ENCODE measurements at places on chromosomes 1 and 21.
A peak's percentile ranks its signal among the peaks of the same experiment; 100 is the strongest.

GRCh38 chr1:87108228-87108627, 193.8 kb downstream of the HS2ST1 start:
- no peak for DNase-seq

DNA sequence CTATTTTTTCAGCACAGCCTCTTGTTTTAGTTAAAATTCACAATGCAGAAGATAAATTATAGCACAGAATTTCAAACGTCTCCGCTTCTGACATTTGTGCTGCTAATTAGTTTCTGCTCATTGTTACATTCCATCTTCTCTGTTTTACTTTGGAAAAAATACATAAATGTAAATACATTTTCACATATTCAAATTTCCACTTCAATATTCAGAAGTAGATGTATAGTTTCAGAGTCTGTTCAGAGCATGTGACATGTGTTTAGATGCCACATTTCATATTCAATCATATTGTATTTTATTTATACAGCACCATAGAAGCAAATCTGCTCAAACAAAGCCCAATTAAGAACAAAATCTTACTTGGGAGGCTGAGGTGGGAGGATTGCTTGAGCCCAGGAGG, 19.6 kb downstream of the TMEM35B start:
- DNase-seq = no peak

DNA sequence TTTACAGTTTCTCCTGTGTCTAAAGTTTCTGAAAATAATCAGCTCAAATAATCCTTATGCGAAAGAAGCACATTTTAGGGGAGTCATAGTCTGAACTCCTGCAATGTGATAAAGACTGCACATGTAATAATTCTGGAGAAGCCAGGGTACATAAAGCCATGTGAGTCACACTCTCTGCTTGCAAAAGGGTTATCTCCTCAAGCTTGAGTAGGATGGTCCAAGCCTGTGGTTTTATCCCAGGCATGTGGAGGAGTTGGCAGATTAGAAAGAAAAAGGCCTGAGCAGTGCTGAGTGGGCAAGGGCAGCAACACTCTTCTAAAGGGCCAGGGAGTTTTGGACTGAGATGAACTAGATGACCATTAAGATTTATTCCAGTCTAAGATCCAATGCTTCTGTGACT, 220.4 kb downstream of the RHOU start:
- no peak for DNase-seq

DNA sequence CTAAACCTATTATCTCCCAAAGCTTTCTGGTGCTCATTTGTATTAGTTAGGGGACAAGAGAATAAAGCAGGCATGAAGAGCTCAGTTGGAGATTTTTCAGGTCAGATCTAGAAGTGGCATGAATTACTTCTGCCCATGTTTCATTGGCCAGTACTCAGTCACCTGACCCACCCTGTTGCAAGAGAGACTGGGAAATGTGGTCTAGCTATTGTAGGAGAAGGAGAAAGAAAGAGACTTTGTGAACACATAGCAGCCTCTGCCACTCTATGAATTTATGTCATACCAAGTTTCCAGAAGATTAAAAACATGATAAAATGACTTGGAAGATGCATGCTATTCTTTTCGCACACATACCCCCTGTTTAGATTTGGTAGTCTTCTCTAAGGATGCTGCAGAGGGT, 302.3 kb upstream of the RUNX1 start:
- DNase-seq = no peak

DNA sequence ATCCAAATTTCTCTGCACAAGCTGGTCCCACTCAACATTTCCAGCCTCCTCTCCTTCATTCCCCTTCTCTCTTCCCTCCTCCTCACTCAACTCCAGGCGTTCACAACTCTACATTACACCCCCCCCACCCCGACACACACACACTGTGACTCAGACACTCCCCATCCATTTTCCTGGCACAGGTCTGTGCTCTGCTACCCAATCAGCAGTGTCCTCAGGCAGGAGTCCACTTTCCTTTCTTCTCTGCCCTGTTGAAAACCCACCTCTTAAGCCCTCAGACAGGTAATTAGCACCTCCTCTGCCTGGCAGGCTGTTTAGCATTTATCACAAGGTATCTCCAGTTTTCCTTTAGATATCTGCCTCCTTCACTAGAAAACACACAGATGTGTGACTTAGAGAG, 8.8 kb upstream of the LMX1A start:
- DNase-seq = no peak

- peak; percentile 5 for DNase-seq
These were observed 6.2 kb downstream of the DNMT3L start for GRCh38 chr21:44255511-44255981.

- no peak for DNase-seq
These were observed 73.1 kb upstream of the TMEM51 start for GRCh38 chr1:15080328-15081007.

GRCh38 chr1:40849801-40850592, 12.2 kb downstream of the CITED4 start:
- peak; percentile 61 for DNase-seq

DNA sequence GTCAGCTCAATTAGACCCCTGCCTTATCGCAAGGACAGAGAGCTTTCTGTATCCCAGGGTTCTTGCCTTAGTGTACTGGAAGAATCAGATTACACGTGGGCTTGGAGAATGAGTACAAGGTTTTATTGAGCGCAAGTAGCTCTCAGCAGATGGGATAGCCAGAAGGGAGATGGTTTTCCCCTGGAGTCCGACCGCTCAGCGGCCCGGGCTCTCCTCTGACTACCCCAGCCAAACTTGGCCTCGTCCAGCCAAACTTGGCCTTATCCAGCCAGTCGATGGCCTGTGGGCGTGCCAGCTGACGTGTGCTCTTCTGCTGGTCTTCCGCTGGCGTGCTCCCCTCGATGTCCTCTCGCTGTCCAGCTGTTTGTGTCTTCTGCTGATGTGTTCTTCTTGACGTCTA, 136.9 kb downstream of the SYT14 start:
- DNase-seq = no peak

GRCh38 chr1:215830226-215830810, 263.2 kb downstream of the KCTD3 start:
- DNase-seq = no peak

GRCh38 chr1:96510911-96511310, 210.7 kb upstream of the PTBP2 start:
- no peak for DNase-seq

DNA sequence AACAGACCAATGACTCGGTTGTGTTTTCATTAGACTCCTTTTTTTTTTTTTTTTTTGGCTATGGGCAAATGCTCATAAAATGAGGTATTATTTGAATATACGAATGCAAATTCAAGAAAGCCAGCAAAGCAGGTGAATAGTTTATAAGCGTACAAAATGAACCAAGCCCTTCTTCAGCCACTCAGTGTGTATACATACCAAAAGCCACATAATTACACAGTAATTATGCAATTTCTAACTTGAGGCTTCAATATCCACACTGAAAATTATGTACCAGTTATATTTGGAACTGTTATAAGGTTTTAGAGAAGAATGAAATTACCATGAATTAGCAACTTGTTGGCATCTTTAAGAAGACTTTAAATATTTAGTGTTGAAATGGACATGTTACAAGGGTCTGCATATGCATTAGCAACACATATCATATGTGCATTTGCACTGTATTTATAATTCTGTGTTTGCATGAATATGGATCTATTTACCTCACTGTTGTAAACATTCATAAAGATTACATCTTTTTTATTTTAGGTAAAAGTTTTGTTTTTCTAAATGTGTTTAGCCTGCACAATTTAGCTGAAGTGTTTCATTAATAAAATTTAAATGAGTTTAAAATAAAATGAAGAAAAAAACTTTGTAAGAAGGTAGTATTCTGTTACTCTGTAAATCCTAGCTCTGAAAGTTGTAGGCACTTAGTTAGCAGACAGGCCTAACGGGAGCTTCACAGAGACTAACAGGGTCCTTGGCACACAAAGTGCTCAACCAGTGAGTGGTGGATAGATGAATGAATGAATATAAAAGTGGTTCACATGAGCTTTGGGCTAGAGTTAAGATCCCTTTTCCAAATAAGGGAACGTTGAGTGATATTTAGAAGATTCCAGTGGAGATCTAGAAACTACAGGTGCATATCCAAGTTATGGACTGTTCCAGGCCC, 241.0 kb upstream of the NFIA start:
- DNase-seq = no peak

GRCh38 chr1:228754646-228755268, 19.5 kb downstream of the RHOU start:
- no peak for DNase-seq

GRCh38 chr21:20308586-20309315, 689.5 kb upstream of the NCAM2 start:
- DNase-seq = no peak

GRCh38 chr1:8681911-8682310, 135.5 kb downstream of the RERE start:
- DNase-seq = no peak

DNA sequence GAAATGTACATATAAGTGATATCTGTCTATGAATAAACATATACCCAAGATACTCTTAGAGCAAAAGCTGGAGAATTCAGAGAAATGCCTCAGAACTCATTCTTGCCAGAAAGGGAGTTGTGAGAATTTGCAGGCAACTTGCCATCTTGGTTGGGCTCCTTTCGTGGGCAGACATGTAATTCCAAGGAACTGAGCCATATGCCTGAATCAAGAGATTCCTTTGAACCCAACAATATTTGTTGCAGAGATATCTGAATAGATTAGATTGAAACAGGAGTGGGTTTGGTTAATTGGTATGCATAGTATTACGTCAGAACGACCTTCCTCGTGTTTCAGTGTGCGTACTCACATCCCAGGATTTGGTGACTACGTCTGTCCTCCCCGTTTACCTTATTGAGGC, 67.0 kb downstream of the TGFB2 start:
- no peak for DNase-seq

- no peak for DNase-seq
These were observed 118.2 kb downstream of the LEPR start for GRCh38 chr1:65538664-65539063.

GRCh38 chr1:184956999-184957700, 17.2 kb downstream of the NIBAN1 start:
- DNase-seq = no peak

- DNase-seq = no peak
These were observed 78.9 kb upstream of the JAK1 start for GRCh38 chr1:65045022-65045817.

GRCh38 chr1:163197022-163197421, 5.7 kb downstream of the RGS5 start:
- no peak for DNase-seq

DNA sequence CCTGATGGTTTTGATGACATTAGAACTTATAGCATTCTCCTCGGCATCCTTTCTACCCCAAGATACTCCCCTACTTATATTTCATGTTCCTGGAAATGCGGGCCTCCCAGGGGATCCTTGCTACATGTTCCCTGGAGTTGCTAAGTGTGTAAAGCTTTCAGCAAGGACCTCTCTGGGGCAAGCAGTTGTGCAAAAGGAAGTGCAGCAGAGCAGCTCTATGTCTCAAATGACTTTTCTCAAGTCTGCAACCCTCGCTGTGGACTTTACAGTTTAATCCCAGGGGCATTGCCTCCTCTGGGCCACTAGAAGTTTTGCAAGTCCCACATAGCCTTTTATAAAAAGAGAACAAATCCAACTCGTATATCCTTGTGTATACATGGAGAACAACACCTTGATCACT, 20.8 kb upstream of the MNDA start:
- no peak for DNase-seq

- DNase-seq = no peak
These were observed 966 bp downstream of the TFB2M start for GRCh38 chr1:246564839-246565750.

DNA sequence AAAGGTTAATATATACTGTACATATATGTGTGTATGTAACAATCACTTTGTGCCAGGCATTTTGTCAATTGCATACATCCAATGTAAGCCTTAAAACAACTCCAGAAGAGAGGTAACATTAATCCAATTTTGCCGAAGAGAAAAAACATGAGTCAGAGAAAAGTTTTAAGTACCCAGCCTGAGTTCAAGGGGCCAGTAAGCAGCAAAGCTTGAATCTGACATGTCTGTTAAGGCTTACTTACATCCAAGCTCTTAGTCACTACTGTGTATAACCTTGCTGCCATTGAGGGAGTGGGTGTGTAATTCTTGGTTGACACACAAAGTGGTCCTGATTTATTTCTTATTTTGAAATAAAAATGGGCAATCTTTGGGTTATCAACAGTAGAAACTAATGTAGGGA, 360.4 kb upstream of the LYPLAL1 start:
- no peak for DNase-seq

- no peak for DNase-seq
These were observed 114.7 kb downstream of the ACTL8 start for GRCh38 chr1:17869815-17870214.

DNA sequence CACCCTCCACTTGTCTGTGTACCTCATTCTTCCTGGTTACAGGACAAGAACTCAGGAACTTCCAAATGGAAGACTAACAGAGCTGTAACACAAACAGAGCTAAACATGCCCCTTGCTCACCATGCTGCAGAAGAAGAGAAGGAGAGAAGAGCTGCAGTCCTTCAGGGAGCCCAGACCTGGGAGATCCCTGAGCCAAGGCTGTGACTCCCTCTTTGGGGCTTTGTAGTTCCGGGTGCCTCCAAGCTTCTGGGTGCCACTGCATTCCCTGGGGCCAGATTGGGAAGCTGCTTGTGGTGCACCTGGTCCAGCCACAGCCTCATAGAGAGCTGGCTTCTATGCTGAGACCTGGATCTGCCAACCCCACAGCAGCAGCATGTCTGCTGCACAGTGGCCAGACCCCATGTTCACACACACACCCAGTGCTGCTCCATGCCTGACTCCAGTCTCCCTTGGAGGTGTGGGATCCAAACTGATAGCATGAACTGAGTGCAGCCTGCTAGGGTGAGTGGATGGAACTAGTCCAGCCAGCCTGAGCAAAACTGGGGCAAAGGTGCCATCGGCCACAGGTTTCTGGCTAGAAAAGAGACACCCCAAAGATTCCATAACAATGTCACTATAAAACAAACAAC, 263.0 kb upstream of the NRIP1 start:
- no peak for DNase-seq

DNA sequence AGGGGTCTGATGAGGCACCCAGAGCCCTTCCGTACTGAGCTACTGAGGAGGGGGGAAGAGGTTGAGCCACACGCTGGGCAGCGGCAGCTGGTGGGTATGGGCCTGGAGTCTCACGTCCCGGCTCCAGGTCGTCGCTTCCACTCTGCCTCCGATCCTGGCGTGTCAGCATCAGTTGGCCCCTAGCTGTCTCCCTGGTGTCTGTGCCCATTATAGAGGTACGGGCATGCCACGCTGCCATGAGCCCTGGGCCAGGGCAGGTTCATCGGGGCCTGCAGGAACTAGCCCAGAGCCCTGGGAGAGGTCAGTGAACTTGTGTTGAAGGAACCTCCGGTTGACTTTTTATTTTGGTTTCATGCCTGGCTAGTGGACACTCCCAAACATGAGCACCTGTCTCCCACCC, 18.2 kb downstream of the COQ8A start:
- no peak for DNase-seq

GRCh38 chr1:223670458-223671159, 5.1 kb upstream of the CAPN8 start:
- DNase-seq = no peak

DNA sequence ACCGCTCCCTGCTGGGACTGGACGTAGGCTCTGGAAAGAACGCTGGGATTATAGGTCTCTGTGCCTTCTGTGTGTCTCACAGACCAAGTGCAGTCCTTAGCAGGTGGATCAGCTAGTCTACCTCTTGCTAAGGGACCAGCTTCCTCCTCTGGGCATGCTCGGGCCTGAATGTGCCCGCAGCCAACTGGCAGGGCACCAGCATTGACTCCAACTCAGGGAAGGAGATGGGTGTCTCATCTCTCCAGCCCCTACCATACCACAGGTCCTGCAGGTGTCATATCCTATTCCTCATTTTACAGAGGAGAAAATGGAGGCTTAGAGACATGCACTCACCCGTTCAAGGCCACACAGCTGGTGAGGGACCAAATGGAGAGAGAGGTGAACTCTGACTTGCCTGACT, 340.2 kb downstream of the PTPRU start:
- no peak for DNase-seq

- DNase-seq = no peak
These were observed 21.2 kb downstream of the ZYG11B start for GRCh38 chr1:52747450-52747849.

All from GM12892 (cell line).